ENCODE measurements at places on chromosomes 6 and 20.

DNA sequence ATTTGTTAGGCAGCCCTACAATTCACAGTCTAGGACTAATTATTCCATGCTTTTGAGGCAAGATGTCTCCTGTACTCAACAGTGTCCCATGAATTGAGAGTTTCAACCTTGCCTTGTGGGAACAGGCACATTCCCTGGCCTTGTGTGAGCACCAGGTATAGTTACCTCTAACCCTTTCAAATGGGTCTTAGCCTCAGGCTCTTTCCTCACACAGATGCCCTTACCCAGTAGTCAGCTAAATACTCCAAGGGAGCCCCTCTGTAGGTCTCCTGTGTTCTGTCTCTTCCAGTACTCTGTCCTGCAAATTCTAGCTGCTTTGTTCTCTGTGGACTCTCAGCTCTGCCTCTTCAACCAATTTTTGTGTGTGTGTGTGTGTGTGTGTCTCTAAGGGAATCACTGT is 135.3 kb downstream of the ZFAND3 start:
- DNase-seq: no peak

- no peak for DNase-seq
Measured at GRCh38 chr6:137016356-137016755, 28.4 kb downstream of the IL20RA start.

- no peak for DNase-seq
Measured at GRCh38 chr6:159066483-159066882, 21.7 kb upstream of the TAGAP start.

- DNase-seq: no peak
Measured at GRCh38 chr20:1423625-1424106, 30.8 kb upstream of the FKBP1A start.

GRCh38 chr6:133460101-133460500 is 218.9 kb downstream of the EYA4 start:
- no peak for DNase-seq

DNA sequence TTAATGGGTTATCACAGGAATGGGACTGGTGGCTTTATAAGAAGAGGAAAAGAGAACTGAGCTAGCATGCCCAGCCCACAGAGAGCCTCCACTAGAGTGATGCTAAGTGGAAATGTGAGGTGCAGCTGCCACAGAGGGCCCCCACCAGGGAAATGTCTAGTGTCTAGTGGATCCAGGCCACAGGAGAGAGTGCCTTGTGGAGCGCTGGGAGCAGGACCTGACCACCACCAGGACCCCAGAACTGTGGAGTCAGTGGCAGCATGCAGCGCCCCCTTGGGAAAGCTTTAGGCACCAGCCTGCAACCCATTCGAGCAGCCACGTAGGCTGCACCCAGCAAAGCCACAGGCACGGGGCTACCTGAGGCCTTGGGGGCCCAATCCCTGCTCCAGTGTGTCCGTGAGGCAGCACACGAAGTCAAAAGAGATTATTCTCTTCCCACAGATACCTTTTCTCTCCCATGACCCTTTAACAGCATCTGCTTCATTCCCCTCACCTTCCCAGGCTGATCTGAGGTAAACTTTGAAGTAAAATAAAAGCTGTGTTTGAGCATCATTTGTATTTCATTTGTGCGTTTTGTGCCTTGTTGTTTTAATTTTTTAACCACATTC is 4.4 kb downstream of the HLA-E start:
- no peak for DNase-seq

- DNase-seq: no peak
Measured at GRCh38 chr6:167268683-167269280, 22.3 kb upstream of the UNC93A start.

GRCh38 chr20:25081065-25081729 is 744 bp downstream of the VSX1 start:
- DNase-seq: no peak

GRCh38 chr20:9200620-9201019 is 131.7 kb downstream of the PLCB4 start:
- DNase-seq: peak; percentile 48

- DNase-seq: no peak
Measured at GRCh38 chr6:130503146-130503545, 137.3 kb downstream of the TMEM200A start.

- DNase-seq: no peak
Measured at GRCh38 chr6:29916741-29917140, 25.6 kb upstream of the HLA-A start.

- DNase-seq: no peak
Measured at GRCh38 chr6:15299430-15300131, 53.7 kb downstream of the JARID2 start.

DNA sequence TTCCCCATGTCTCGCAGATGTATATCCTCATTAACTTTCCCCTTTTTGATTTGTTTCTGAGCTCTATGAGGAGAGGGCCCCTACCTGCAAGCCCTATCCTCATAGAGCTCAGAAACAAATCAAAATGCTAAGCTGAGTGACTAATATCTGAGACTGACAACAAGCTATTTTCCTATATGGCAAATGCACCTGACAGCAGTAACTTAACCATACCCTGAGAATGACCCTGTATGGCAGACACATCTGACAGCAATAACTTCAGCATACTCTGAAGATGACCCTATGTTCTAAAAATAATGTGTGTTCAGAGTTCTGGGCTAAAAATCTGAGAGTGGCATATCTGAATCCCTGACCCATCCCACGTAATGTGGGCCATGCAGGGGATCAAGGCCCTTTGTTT is 79.0 kb upstream of the MEI4 start:
- no peak for DNase-seq

DNA sequence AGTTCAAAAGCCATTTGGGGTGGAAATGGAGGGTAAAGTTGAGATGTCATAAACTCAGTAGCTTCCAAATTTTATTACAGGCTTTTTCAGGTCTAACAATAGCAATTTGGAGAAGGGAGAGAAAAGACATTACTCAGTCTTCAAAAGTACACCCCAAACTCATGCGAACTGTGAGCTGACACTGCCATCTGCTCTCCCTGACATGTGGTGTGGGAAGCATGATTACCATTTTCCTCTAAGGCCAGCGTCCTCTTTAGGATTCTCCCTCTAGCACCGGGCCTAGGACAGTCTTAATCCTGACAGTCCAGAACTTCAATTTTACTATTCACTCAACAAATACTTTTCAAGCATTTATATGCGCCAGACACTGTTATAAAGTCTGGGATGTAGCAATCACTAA is 536.0 kb upstream of the JARID2 start:
- no peak for DNase-seq

GRCh38 chr20:52578559-52578958 is 387.0 kb upstream of the ZFP64 start:
- no peak for DNase-seq

Data from MG63 (cell line).